ENCODE measurements at places on chromosomes 1 and 21. TPM values are rescaled to one million over a fixed set of nuclear protein-coding genes. Genes with fewer than 3 reads are reported as not detected.

GRCh38 chr1:155977690-155978324, 540 bp downstream of the ARHGEF2 start:
- DNase-seq = no peak

GRCh38 chr1:46284058-46284457, 19.4 kb downstream of the LRRC41 start:
- no peak for DNase-seq

GRCh38 chr1:111448482-111448917, 556 bp downstream of the WDR77 start:
- DNase-seq = peak; percentile 14

- no peak for DNase-seq
Measured at GRCh38 chr1:225544263-225544662, 108.7 kb downstream of the ENAH start.

DNA sequence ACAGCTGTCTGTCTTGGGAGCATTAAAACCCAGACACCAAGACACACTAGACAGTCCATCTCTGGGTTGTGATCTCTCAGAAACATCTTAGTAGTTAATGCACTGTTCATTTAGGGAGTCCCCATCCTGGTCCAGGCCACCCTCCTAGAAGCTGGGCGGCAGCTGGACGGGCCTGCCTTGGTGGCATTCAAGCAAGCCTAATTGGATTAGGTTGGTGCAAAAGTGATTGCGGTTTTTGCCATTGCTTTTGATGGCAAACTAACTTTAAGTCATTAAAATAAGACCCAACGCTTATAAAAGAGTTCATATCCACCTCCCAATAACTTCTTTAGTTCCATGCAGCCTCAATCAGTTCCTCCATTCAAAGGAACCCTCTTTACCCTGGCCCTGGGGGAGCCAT, 21.7 kb downstream of the ATP5PO start:
- no peak for DNase-seq

- no peak for DNase-seq
Measured at GRCh38 chr1:12450090-12450755, 167.8 kb downstream of the DHRS3 start.

DNA sequence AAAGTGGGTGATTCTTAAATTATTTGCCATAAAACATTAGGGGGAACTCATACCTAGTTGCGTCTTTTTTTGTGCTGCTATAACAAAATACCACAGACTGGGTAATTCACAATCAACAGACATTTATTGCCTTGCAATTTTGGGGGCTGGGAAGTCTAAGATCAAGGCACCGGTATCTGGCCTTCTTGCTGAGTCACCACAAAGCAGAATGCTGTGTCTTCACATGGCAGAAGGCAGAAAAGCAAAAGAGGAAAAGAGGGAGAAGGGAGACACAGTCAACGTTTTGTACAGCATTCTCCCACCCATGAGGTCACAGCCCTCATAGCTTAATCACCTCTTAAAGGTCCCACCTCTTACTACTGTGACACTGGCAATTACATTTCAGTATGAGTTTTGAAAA, 291.0 kb downstream of the CHRM3 start:
- DNase-seq = no peak

OLFM3 gene
- 1.2 TPM for polyA plus RNA-seq

ABCB10 gene
- 19.1 TPM for polyA plus RNA-seq

CLEC20A gene
- 0.26 TPM for polyA plus RNA-seq

DNA sequence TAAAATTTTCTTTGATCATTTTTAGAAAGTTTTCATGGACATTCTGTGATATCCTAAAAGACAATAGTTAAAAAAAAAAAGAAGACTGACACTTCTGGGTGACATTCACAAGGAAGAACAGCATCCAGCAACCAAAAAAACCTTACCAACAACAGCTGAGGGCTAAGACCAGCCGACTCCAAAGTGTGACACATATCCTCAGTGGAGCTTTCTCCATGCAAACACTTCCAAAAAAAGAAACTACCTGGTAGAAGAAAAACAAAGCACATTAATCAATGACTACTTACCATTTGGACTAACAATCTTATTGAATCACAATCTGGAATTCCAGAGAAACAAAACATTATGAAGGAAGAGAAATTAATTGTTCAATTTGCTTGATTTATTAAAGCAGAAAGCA, 88.2 kb downstream of the IARS2 start:
- no peak for DNase-seq

DNA sequence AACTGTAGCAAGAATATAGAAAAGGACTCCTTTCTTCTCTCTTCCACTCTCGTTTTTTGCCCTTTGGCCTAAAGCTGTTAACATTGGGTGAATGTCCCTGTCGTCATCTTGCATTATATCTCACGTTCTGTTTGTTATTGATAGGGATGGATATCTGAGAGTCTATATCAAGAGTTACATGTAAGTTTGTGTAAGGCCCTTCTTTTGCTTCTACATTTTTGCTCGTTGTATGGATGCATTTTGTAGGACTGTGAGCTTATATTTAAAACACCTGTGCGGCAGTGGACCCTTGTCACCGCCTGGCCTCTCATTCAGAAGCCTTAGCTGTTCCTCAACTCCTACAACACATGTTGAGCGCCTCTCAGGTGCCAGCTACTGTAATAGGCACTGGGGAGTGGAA, 211.9 kb downstream of the DISC1 start:
- DNase-seq = no peak

GRCh38 chr1:246784621-246785493, 60.6 kb downstream of the SCCPDH start:
- DNase-seq = no peak

GRCh38 chr1:93079685-93080141, 630 bp downstream of the MTF2 start:
- DNase-seq = no peak

DNA sequence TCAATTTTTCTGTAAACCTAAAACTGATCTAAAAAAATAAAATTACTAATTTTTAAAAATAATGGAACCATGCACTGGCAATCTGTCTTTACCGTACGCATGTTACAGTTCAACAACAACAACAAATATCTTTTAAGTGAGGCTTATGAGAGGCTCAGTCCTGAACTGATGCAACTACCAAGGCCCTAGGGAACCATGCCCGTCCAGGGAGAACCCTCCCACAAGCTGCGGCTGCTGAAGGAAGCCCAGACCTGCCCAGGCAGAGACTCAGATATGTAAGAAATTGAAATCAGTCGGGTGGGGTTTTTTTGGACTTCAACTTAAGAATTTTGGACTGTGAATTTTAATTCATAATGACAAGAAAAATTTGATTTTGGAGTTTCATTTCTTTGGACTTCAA, 91.1 kb downstream of the NPHP4 start:
- no peak for DNase-seq

GRCh38 chr1:22184892-22185612, 42.2 kb upstream of the WNT4 start:
- peak; percentile 79 for DNase-seq

DNA sequence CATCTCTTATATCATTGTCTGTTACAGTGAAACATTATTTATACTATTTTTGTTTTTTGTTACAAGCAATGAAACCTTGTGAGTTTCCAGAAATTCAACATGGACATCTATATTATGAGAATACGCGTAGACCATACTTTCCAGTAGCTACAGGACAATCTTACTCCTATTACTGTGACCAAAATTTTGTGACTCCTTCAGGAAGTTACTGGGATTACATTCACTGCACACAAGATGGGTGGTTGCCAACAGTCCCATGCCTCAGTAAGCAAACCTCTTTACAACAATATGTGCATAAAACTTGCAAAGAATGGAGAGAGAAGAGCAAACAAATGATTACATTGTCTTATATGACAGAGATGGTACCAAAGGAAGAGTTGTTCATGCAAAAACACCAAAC, 22.4 kb downstream of the CFHR4 start:
- DNase-seq = no peak

IL23R gene
- not detected for polyA plus RNA-seq

DNA sequence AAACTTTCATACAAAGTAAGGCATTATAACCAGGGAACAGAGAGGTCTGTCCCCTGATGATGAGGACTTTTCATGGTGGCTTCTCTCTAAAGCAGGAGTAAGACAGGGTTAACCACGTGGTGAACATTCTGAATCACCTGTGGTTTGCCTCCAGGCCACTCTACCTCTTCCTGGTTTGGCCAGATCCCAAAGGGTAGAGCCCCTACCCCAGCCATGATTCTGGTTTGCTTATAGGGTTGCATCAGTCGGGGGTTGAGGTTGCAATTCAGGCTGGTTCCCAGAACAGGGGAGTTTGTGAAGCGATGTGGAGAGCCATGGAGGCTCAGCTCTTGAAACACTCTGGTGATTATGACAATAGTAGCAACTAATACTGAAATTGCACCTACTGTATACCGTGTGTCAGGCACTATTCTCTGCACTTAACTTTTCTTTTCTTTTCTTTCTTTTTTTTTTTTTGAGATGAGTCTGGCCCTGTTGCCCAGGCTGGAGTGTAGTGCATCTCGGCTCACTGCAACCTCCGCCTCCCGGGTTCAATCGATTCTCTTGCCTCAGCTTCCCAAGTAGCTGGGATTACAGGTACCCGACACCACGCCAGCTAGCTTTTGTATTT, 8.3 kb downstream of the CNR2 start:
- no peak for DNase-seq

GRCh38 chr1:78171736-78172590, 126.2 kb downstream of the GIPC2 start:
- no peak for DNase-seq

FCAMR gene
- polyA plus RNA-seq = 14.9 TPM

SMPDL3B gene
- 13.1 TPM for polyA plus RNA-seq

SH2D2A gene
- polyA plus RNA-seq = 2.3 TPM

DNA sequence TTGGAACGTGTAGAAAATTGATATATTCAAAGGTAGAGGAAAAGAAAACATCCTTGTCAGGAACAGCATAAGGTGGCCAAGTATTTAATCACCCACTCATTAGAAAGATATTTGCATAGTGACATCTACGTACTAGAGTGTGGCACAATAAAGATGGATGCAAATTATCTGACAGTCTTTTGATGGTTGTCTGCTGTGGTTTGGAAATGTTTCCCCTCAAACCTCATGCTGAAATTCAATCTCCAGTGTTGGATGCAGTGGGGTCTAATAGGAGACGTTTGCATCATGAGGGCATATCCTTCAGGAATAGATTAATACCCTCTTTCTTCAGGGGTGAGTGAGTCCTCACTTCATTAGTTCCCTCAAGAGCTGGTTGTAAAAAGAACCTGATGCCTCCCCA, 34.1 kb upstream of the RUNX1 start:
- DNase-seq = no peak

DPT gene
- polyA plus RNA-seq = 16.8 TPM

DENND1B gene
- polyA plus RNA-seq = 12.9 TPM

TAS1R1 gene
- not detected for polyA plus RNA-seq

DNA sequence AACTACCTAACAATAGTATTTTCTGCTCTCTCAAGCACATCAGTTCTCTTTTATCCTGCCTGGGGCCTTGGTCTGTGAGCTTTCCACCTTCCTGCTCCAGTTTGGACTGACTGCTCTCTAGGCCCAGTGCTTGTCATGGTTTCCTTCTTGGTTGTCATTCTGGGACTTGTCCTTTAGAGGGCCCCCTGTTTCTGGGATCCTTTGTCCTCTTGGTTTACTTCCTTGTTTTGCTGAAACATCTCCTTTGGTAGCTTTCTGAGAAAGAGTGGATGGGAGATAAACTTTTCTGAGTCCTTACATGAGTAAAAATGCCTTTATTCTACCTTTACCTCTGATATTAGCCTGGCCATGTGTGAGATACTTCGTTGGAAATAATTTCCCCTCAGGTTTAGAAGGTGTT, 4.7 kb downstream of the SLC1A7 start:
- DNase-seq = no peak

GRCh38 chr1:207404849-207405525, 49.1 kb upstream of the CR2 start:
- DNase-seq = peak; percentile 46

OR2T11 gene
- not detected for polyA plus RNA-seq

U2AF1 gene
- 36.2 TPM for polyA plus RNA-seq

UBIAD1 gene
- 14.7 TPM for polyA plus RNA-seq

BMP8B gene
- 3.4 TPM for polyA plus RNA-seq

SPAG17 gene
- 8.3 TPM for polyA plus RNA-seq

- DNase-seq = no peak
Measured at GRCh38 chr1:32754317-32755097, 51.9 kb upstream of the SYNC start.

GRCh38 chr1:166237675-166238074, 70.9 kb upstream of the FAM78B start:
- DNase-seq = no peak

BRDT gene
- polyA plus RNA-seq = 0.32 TPM

DNA sequence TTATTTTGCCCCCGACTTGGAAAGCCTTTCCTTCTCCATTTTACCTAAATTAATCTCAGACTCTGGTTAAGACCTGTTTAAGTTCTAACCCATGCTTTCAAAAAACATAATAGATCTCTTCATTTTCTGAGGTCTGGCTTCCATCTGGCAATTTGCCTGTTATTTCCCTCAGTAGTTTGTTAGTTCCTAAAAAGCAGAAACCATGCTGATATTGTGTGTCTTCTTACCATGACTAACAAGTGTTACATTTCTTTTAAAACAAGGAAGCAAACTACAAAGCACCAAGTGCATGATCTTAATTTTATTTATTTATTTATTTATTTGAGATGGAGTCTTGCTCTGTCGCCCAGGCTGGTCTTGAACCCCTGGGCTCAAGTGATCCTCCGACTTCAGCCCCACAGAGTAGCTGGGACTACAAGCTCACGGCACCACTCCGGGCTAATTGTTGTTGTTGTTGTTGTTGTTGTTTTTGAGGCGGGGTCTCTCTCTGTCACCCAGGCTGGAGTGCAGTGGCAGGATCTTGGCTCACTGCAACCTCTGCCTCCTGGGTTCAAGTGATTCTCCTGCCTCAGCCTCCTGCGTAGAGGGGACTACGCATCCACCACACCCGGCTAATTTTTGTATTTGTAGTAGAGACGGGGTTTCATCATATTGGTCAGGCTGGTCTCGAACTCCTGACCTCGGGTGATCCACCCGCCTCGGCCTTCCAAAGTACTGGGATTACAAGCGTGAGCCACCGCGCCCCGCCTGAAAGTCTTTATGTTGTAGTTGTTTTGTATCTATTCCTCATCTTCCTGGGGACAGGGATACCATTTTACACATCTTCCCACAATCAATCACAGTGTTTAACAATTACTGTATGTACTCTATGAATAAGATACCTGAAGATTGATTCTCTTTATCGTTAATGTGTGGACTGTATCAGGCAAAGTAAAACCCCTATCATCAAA, 1.3 kb upstream of the PATJ start:
- DNase-seq = no peak

NOL9 gene
- polyA plus RNA-seq = 15.5 TPM

TENT5C gene
- polyA plus RNA-seq = 13.4 TPM

DNA sequence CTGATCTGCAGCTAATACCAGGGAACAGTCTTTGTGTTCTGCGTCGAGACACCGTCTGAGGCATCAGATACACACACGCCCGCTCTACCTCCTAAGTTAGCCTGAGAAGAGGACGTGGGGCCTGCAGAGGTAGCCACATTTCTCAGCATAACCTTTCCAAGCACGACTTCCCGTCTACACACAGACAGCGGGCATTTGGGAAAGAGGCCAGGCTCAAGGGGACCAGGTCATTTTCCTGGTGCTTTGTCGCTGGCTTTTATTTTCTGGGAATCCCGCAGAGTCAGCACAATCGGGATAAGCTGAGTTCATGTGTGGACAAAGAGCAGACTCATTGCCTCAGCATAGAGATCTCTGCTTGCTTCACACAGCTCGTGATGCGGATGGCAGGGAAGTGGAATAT, 72.5 kb upstream of the SMYD2 start:
- no peak for DNase-seq
